ENCODE measurements at places on chromosomes 1 and 21.

DNA sequence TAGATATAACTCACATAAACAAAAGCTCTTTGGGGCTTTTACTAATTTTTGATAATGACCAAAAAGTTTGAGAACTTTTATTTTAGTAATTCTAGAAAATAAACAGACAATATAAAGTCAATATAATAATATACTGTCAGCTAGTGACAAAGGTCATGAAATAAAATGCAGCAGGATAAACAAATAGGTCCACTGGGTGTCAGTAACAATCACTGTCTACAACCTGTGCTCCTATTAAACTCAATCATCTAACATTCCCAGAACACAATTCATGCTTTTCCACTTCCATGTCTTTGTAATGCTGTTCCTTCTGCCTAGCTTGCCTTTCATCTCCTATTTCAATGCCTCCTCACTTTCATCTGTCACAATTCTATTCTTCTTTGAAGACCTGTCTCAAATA, 186.1 kb downstream of the GIPC2 start:
- DNase-seq: no peak

DNA sequence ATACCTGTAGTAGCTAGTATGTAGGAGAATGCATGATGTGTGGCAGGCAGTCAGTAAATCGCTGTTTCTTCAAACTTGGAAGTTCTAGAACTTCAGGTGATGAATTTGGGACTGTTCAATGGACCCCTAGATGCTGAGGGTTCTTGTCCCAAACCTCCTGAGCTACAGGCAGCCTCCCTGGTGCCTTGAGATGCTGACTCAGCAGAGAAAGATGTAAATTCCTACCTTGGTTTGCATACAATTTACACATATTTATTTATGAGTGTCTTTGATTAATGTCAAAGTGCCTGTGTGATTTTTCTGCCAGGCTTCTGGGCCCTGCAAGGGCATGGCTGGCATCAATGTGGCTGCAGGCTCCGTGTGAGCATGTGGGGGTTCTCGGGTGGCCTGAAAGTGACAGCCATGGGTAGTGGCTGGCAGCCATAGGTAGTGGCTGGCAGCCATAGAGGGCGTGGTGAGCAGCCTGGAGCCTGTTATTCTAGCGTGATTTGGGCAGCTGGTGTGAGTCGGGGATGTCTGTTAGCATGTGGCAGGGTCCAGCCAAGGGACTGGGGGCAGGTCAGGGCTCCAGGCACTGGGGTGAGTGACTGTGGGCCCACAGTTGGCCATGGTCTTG, 13.2 kb upstream of the POU3F1 start:
- DNase-seq: peak; percentile 99

DNA sequence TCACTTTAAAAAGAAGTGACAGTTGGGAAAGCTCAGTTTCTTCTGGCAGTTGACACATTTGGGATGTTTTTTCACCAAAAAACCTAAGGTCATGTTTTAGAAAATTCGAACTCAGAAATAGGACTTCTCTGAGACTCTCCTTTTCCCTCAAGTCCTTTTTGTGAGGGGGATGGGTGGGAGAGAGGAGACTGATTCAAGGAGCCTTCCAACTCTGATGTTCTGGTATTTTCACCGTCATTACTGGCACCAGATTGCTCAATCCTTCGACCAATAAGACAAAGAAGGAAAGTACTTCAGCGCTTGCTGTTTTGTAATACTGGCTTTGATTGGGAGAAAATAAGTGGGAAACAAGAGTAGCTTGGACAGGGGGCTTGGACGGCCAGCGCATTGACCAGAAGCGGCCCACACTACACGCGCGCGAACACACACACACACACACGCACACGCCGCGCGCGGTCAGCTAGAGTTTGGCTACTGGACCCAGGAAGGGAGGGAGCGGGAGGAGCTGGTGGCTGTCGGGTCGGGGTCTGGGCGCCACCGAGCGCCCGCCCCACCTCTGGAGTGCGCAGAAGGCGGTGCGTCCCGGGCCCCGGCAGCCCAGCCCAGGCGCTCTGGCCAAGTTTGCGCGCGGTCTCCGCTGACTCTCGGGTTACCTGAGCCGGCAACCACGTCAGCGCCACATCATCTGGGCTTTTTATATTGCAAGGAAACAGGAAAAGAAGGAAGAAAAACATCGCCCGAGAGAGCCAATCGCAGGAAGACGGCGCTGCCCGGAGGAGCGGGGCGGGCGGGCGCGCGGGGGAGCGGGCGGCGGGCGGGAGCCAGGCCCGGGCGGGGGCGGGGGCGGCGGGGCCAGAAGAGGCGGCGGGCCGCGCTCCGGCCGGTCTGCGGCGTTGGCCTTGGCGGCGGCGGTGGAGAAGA, at the start of gene KCNK1:
Gene KCNK1, plus strand, starts transcription at position 855 of the 921 bp plus-strand sequence. Its CDS starts 66 bp downstream, at position 921.
- peak; percentile 78 for DNase-seq

DNA sequence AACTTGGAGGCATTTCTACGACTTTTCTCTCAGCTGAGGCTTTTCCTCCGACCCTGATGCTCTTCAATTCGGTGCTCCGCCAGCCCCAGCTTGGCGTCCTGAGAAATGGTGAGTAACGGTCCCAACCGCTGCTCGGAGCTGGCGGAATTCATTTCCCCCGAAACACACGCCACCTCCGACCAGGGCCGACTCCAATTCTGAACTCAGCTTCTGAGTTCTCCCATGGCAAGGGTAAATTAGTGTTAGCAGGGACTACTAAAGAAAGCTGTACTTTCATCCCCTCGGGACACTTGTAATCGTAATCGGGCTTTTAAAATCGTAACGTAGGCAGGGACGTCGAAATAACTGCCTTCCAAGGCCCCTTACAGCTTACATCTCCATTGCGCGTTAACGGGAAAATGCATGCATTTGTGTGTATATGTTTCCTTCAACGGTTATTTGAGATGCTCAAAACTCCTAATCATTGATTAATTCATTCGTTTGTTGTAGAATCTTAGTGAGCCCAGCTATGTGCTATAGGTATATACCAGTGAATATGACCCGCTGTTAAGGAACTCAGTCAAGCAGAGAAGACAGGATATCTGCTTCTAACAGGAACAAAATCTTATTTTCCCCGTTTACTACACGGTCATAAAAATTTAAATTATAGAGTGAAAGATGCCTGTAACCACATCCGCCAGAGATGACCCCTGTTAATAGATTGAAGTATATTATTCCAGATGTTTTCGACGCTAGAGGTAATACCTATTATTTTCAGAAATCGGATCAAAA, 472 bp downstream of the DTL start:
- no peak for DNase-seq

- no peak for DNase-seq
These were observed 626 bp downstream of the PTP4A2 start for GRCh38 chr1:31937300-31938183.

GRCh38 chr1:228977307-228977706, 242.0 kb downstream of the RHOU start:
- DNase-seq: no peak

DNA sequence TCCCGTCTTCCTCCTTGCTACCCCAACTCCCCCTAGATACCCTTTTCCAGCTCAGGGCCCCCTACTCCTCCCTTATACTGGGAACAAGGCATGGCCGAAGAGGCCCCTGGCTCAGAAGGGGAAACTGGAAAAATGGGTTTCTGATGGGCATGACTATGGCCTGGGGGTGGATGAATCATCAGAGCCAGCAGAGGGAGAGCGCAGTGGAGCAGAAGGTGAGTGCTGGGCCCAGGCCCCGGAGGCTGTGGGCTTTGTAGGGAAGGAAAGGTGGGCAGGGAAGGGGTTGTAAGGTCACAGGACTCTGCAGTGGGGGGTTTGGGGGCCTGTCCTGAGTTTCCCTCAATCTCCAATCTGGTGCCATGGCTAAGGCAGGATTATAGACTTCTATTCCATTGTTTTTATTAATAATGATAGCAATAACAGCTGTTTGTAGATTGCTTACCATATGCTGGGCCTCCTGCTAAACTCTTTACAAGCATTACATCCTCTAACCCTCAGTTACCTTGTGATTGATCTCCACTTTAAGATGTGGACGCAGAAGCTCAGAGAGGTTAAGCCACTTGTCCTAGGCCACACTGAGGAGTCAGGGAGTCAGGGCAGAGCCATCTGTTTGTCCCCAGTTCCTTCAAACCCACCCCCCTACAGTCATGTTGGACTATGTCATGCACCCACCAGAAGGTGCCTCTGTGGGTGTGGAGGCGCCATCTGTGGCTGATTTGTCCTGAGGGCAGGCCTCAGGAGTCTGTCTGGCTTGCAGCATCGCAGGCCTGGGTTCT, 36.2 kb upstream of the ZNF362 start:
- DNase-seq: peak; percentile 82

- DNase-seq: no peak
These were observed 50.7 kb upstream of the TNFSF4 start for GRCh38 chr1:173257805-173258204.

GRCh38 chr1:89989799-89990198, 5.1 kb upstream of the ZNF326 start:
- peak; percentile 91 for DNase-seq

DNA sequence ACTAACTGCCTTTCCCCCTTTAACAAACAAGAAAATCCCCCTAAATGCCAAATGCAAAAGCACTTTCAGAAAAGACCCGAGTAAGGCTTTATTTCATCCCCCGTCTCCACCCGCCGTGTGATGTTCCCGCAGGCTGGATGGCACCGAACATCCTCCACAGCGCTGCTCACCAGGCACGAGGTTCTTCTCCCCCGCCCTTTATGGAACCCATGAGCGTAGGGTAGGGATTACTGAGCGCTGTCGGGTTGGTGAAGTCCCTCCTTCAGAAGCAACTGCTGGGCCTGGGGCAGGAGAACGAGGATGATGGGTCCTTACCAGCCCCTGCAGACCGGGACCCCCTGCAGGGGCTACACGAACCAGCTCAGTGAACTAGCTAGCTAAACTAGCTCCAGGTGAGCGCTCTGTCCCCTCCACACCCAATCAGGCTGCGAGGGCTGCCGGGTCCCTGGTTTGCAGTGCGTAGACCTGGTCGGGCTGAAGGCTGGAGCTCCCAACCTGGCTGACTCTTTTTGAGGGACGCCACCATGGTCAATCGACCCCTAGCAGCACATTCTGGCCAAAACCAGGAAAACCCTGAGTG, 80.4 kb downstream of the ITPKB start:
- no peak for DNase-seq

GRCh38 chr1:46689356-46689755, 17.7 kb downstream of the TEX38 start:
- DNase-seq: no peak

GRCh38 chr1:39754026-39754570, 15.4 kb downstream of the PPIE start:
- peak; percentile 95 for DNase-seq

DNA sequence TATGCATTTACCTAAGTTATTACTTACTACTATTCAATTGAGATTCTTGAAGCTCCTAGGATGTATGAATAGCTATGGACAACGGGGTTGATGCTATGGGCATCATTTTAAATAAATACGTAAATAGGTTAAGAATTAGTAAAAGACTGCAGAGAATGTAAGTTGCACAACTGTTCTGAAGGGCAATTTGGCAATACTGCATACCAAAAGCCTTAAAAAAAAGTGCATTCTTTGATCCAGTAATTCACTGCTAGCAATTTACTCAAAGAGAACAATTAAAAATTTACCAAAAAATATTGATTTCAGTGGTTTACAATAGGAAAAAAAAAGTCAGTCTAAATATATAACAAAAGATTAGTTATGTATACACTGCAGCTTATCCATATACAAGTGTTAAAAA, 3.5 kb downstream of the ARPC5 start:
- DNase-seq: no peak

- no peak for DNase-seq
These were observed 164.6 kb downstream of the FASLG start for GRCh38 chr1:172823534-172823933.

- no peak for DNase-seq
These were observed 12.1 kb downstream of the C21orf58 start for GRCh38 chr21:46311568-46311967.

GRCh38 chr1:197806718-197807117, 31.4 kb upstream of the DENND1B start:
- no peak for DNase-seq
